Activated T-cell treated with anti-CD3 and anti-CD28 coated beads for 1 hour (primary cell): ENCODE measurements at places on chromosomes 5 and 9.

GRCh38 chr9:463455-464171 is 248.9 kb downstream of the DOCK8 start:
- DNase-seq = no peak

DNA sequence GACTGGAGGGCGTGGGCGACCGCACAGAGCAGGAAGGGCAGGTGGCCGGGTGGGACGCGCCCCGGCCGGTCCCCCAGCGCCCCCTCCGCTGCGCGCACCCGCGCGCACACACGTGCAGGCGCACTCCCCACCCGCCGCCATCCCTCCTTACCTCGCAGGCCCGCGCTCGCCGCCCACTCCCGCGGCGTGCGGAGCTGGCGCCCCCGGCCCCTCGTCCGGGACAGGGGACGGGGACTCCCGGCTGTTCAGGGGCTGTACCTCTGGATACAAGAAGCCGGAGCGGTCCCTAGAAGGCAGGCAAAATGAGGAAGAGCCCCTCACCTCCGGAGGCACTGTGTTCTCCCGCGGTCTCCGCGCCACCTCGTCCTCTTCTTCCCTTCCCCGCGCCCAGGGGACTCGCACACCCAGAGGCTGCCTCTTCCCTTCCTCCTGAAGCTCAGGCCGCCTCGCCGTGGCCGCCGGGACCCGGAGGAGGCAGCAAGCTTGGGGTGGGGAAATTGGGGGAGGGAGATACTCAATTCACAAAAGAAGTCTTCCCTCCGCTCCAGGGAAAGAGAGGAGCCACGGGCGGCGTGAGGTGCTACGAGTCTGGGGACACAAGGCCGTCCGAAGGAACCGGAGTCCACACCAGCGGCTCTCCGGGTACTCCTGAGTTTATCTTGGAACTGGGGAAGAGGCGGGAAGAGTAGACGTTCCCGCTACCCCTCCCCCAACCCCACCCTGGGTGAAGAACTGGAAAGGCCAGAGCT is 1.4 kb upstream of the GABRB2 start:
- DNase-seq = no peak

DNA sequence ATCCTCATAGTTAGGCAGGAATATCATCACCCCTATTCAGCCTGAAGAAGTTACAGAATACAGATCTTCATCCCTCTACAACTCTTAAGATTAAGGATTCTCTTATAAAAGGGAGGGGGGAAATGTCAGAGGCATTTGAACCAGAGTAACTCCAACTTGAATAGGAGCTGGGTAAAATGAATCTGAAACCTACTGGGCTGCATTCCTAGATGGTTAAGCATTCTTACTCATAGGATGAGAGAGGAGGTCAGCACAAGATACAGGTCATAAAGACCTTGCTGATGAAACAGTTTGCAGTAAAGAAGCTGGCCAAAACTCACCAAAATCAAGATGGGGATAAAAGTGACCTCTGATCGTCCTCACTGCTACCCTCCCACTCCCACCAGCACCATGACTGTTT is 14.4 kb downstream of the FREM1 start:
- no peak for DNase-seq

GRCh38 chr5:174307031-174307408 is 261.5 kb downstream of the NSG2 start:
- no peak for DNase-seq

DNA sequence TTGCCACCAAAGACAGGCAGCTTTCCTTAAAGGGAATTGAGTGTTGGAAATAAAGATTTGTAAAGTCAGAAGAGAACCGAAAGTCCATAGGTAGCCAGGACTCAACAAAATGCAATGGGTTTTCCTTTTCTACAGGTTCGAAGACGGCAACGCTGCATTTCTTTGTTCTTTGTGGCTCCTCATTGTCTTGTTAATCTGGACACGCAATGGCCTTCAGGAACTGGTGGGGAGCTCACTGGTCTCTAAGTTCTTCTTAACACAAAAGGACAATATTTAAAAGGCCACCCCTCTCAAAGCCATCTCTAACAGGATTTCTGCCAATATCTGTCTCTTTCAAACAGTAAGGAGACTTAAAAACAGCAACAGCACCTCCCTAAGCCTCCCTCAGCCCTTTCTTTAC is 170.6 kb downstream of the RMI1 start:
- DNase-seq = no peak

DNA sequence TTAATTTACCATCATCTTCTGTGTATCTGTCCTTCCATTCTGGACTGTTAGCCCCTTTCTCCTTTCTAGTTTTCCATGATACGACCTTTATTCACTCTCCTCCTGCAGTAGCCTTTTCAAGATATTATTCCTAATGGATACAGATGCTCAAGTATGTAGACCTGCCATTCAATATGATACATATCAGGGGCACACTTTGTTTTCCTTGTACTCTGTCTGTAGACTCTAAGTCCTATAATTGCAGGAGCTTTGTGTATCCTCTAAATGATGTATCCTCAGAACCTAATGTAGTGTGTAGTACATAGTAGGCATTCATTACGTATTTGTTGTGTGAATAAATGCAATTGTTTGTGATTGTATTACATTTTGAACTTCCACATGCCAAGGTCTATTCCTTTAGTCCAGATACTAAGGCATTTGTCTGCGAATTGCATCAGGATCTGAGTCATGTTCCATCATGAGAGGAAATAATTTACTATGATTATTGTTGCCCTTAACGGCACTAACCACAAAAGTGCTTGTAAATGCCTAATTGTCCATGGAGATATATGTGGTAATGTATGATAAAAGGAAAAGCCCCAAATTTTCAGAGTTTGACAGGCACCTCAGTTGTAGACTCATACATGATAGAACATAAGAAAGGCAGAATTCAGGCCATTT is 57.1 kb upstream of the IZUMO3 start:
- no peak for DNase-seq

DNA sequence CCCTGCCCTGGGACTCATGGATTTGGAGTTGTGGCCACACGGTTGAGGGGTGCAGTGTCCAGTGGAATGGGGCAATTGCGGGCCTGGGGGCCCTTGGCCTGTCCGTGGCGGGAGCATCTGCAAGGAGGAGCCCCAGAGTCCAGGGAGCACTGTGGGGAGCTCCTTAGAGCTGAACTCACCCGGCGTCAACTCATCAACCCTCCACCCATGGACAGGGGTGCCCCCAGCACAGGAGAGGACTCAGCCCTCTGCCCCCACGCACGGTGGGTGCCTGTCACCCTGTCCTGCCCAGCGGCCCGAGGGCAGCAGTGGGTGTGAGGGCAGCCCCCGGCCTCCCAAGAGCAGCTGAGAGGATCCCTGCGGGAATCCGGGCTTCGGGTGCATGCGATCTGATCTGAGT is 550 bp upstream of the SLC6A18 start:
- DNase-seq = no peak

GRCh38 chr5:110768138-110768860 is 29.5 kb downstream of the SLC25A46 start:
- no peak for DNase-seq

- no peak for DNase-seq
Observed at GRCh38 chr5:165039748-165040147, 1534.3 kb downstream of the MAT2B start.

GRCh38 chr9:83699615-83700014 is 8.1 kb downstream of the UBQLN1 start:
- DNase-seq = no peak

DNA sequence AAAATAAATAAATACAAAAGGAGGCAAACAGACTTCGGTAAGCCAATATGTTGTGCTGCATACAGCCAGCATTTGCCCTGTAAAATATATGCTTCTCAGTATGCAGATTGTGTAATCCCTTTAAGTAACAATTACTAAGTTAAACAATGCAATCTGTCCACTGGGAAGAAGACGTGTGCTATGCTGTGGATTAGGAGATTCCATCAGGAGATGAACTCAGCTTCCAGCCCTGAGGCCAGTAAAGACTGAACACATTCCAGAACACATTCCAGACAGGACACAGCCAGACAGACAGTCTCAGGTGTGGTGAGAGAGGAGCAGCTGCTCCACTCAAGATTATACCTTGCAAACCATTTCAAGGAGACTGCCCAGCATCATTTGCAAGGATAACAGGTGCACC is 97.8 kb downstream of the MPDZ start:
- DNase-seq = no peak

- DNase-seq = no peak
Observed at GRCh38 chr9:28999057-28999456, 1425.8 kb upstream of the C9orf72 start.

DNA sequence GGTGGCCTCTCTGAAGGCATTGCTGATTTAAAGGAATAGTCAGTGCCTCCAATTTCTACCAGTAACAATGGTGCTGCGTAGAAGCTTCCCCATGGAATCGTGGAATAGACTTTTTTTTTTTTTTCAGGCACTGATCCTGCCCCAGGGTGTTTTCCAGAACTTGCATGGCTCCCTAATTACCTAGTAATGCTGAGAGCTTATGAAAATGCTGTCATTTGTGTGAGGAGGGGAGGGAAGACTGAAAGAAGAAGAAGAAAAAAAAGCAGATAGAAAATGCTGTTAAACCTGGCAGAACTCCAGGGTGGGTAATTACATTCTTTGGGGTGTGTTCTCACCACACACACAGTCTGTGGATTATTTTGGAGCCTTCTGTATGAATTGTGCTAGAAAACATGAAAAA is 4.8 kb upstream of the GRIA1 start:
- DNase-seq = no peak

DNA sequence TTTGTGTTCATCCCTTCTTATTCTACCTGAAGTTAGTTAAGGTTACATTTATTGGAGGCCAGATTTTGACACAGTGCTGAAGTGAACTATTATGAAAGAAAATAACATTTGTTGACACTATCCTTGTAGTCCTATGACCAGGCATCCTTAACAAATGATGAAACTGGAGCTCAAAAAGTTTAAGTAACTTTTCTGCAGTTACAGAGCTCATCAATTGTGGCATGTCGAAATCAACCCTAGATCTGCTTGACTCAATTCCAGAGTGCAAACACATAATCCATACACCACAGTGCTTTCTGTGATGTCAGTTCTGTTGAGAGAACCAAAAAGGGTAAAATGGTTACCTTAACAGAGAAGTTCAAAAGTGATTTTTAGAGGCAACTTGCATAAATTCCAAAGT is 28.6 kb downstream of the KCNN2 start:
- no peak for DNase-seq

DNA sequence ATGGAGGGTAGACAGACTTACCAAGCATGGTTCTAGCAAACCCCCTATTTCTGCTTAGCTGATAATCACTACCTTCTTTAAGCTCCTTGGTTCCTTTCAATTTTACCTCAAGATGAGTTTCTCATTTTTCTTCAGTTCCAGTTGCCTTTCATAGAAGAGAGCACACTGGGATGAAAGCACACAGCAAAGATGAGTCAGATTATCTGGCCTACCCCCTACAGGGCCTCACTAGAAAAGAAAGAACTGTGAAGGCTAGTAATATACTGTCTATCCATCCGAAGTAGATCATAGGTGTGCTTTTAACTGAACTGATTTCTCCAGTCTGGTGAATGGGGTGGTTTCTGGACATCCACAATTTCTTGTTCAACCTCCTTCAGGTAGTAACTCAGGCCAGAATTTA is 122.5 kb downstream of the TRPM3 start:
- DNase-seq = no peak

DNA sequence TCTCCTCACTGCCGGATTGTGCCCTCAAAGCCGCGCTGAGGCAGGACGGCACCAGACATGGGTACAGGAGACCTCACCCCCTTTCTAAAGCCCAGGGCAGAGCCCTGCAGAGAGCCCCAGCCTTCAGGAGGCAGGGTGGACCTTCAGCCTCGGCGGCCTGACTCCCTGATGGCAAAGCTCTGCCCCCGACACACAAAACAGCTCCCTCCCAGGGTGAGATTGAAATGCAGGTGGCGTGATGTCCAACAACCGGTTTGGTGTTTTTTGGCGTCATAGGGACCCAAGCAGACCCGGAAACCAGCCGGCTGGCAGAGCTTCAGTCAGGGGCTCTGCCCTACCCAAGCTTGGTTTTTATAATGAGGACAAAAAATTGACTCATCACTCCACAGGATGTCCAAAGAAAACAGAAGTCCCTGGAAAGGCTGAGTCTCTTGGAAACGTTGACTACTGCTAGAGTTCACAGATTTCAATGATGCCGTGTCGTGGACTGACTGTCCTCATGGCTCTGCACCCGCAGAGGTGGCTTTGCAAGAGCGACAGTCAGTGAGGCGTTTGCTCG is 275.2 kb upstream of the IRX1 start:
- DNase-seq = no peak

DNA sequence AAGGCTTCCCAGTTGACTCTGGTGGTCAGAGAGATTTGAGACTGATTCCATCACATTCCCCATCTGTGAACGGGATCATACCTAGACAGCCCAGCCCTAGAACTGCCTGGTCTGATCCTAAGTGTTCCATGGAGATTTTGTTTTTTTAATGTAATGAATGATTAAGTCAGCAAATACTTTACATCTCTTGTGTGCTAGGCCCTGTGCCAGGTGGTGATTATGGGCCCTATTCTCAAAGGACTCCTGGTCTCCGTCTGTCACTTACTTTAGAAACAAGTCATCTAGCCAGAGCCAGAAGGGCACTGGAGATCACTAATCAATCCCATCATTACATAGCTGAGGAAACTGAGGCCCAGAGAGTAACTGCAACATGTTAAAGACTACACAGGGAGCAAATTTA is 1.1 kb upstream of the GPX3 start:
- DNase-seq = no peak

- DNase-seq = no peak
Observed at GRCh38 chr9:132109291-132109690, 29.6 kb upstream of the MED27 start.

DNA sequence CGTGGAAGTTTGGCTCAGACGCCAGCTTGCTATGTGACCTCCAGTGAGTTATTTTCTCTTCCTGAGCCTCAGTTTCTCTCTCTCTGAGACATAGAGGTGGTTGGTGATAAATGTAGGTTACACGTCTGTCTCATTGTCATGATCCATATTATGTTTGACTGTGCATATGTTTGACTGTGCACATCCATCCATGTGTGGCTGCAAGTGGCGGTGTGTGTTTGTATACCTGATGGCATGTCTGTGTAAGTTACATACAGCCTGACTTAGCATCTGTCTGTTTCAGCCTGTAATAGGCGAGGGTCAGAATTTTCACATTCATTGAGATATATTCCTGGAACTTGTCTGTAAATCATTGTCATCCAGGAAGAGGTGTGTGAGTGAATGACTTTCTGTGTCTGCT is 3.3 kb downstream of the SPARC start:
- no peak for DNase-seq

- DNase-seq = no peak
Observed at GRCh38 chr5:96876292-96876850, at the start of gene ERAP2. TSS of gene ERAP2 (plus strand) at chr5:96876500. CDS start at chr5:96879686, 3,186 bp downstream.

DNA sequence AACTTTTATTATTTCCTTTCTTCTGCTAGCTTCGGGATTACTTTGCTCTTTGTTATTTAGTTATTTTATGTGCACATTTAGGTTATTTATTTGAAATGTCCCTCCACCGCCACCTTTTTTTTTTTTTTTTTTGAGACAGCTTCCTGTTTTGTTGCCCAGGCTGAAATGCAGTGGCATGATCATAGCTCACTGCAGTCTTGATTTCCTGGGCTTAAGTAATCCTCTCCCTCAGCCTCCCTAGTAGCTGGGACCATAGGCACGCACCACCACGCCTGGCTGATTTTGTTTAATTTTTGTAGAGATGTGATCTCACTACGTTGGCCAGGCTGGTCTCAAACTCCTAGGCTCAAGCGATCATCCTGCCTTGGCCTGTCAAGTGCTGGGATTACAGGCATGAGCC is 38.5 kb downstream of the RIC1 start:
- no peak for DNase-seq

GRCh38 chr9:69917743-69918142 is 97.1 kb downstream of the CFAP95 start:
- DNase-seq = no peak
